ENCODE measurements at places on chromosomes 5 and 9.

DNA sequence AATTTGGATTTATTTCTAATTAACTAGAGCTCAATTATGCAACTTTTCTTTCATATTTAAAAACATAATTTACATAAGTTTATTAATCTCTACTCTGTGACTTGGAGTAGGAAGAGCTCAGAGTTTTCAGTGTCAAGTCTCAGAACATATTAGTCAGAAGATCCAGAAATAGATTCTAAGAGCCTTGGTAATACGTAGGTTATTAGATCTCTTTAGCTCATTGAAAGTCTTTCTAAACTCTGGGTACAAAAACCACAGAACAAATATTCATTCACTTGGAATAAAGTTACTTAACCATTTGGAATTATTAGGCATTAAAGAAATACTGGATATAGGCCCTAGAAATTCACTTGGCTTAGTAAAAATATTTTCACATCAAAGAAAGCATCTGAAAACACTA, 26.3 kb upstream of the ISCA1 start:
- no peak for DNase-seq

- DNase-seq, result peak; percentile 23
Measured at GRCh38 chr5:177455661-177456590, 9.3 kb downstream of the PRR7 start.

- DNase-seq, result no peak
Measured at GRCh38 chr5:178470760-178471025, 119.5 kb downstream of the COL23A1 start.

GRCh38 chr9:111272581-111272980, 57.4 kb downstream of the OR2K2 start:
- DNase-seq, result no peak

GRCh38 chr9:12875191-12875590, 100.4 kb downstream of the LURAP1L start:
- no peak for DNase-seq

- no peak for DNase-seq
Measured at GRCh38 chr5:181045316-181045715, 5.2 kb downstream of the BTNL9 start.

DNA sequence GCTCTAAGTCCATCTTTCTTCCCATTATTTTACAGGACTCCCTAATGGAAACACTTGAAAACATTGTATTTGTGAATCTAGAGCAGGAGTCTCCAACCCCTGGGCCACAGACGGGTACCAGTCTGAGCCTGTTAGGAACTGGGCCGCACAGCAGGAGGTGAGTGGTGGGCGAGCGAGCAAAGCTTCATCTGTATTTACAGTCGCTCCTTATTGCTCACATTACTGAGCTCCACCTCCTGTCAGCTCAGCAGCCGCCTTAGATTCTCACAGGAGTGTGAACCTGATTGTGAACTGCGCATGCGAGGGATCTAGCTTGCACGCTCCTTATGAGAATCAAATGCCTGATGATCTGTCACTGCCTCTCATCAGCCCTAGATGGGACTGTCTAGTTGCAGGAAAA, 111.0 kb downstream of the MED27 start:
- DNase-seq, result no peak

- no peak for DNase-seq
Measured at GRCh38 chr9:92276331-92277032, 17.0 kb downstream of the IARS1 start.

DNA sequence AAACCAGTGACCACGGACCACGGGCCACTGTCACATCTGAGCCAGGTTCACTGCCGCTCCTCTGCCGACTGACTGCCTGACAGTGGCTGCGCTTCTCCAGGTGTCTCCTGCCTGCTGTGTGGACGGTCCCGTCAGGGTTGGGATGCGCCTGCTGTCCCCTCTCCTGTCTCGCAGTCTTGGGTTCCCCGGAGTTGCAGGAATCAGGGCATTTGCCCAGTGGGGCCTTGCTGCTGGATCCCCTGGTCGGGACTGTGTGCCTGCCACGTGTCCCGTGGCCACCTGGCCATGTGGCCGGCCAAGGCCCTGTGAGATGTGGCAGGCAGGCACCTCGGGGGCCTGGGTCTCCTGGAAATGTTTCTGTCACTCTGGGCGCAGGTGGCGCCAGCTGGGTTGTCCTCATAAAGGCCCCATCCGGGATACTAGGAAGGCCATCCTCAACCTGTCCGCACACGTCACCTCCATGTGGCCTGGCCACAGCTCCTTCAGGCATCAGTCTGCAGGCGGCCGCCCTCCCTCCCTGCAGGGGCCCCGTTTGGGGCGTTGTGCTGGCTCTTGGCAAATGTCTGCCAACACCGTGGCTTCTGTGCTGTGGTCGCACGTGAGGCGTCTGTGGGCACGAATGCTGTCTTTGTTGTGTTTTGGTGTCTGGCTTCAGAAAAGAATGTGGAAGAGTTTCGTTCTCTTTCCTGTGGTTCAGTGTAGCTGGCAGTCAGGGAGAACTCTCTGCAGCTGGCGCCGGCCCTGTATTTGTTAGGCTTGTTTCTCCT, 6.4 kb upstream of the TOR4A start:
- no peak for DNase-seq

- DNase-seq, result no peak
Measured at GRCh38 chr9:116075191-116075590, 78.4 kb upstream of the PAPPA start.
